ENCODE measurements at places on chromosomes 4 and X. TPM values are rescaled to one million over a fixed set of nuclear protein-coding genes. Genes with fewer than 3 reads are reported as not detected.

DNA sequence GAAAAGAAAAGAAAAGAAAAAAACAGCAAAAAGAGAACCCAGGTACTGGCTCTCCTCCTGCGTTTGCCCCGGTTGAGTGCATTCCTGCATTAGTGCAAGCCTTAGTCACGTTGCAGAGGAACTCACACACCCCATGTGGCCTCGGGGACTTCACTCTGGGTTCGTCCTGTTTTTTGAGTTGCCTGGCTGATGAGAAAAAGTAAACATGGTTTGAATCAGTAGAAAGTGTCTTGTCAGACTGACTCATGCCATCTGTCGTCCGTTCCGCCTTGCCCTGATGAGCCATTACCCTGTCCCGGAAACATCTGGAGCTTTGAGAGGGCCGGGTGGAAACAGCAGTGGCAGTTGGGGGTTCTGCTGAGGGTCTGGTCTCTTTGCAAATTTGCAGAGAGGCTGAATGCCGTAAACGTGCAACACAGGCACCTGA lies 16.3 kb downstream of the CD99 start:
- DNase-seq: peak; percentile 51

- no peak for DNase-seq
Observed at GRCh38 chrX:626745-627509, 3.7 kb upstream of the SHOX start.

DNA sequence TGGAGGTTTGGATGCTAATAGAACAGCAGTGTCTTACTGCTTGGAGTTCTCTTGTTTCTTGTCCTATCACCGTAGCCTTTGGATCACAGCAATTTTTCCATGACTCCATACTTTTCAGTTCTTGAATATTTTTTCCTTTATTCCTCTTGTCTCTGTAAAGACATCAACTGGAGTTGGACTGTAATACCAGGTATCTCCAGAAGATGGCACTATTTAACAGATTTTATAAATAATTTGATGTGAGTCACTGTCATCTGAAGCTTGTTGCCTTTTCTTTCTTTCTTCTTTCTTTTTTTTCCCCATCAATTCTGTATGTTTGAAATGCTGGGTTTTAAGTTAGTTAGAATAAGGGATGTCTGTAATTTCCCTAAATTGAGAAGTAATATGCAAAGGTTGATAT lies 24.1 kb downstream of the HPRT1 start:
- no peak for DNase-seq

GRCh38 chrX:70553516-70553915 lies 108.9 kb downstream of the DLG3 start:
- no peak for DNase-seq

DNA sequence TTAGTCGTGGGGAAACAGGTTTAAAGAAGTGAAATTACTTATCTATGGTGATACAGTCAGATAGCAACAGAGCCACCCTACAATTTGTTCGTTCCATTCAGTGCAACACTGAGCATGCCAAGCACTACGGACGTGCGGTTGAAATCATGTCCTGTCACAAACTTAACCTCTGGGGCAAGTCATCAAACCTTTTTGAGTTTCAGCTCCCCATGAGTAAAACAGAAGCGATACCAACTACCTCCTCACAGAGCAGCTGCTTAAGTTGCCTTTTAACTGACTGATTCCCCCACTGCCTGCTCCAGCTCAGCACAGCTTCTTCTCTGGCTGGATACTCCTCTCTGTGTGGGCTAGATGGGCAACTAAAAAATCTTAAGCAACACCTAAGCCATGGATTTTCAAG lies 36.0 kb downstream of the LHFPL1 start:
- no peak for DNase-seq

RHOH gene
- total RNA-seq: 5.8 TPM

PABPC4L gene
- total RNA-seq: 0.17 TPM
